ENCODE measurements at places on chromosomes 7 and 10.

DNA sequence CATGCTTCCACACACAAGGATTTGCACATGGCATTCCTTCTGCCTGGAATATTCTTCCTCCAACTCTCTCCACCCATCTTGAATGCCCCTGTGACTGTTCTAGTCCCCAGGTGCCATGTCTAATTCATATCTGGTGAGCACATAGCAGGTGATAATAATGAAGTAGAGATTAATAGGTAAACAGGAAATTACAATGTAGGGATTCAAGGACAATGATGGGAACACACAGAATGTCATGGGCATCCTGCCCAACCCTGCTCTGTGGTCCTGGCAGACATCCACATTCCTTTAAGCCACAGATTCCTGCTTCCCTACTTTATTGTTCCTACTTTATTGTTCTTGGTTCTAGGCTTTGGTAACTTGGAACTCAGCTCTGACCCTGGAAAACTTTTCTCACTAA lies 115.8 kb downstream of the THSD7A start:
- H3K4me3 ChIP-seq, result no peak overlapping the region
- no peak overlapping the region for H3K27ac ChIP-seq
- H3K36me3 ChIP-seq, result no peaks in the 10 kb centered on the region
- no peak for DNase-seq
- H3K4me1 ChIP-seq, result no peaks in the 10 kb centered on the region

DNA sequence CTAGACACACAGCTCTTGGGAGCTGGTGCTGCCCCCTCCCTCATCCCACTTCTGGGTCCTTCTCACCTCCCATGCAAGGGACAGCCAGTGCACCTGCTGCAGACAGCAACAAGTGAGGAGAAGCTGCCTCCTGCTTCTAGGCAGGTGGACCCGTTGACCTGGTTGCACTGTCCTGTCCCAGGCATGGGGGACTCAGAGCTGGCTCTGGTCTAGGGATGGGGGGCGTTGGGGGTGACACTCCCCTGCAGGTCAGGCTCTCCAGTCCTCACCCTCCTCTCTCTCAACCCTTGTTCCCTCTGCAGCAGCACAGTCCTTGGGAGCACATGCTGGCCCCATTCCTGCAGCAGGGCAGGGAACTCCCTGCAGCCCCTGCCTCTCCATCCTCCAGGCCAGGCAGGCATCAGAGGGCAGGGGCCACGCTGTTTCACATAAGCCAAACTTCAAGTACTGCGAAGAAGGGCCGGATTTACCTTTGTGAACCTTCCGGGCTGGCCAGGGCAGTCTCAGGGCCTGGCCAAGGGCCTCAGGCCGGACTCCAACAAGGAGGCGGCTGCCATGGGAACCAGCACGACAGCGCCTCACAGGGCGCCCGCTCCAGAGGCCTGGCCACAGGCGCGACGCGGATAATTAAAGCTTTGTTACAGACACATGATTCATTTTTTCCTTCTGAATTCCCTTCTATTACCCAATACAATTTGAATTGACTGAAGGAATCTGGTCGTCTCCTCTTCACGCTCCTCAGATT lies 48.5 kb downstream of the RASGEF1A start:
- H3K27ac ChIP-seq, result no peak overlapping the region
- no peak overlapping the region for H3K4me3 ChIP-seq
- H3K27me3 ChIP-seq, result no peaks in the 10 kb centered on the region
- no peaks in the 10 kb centered on the region for H3K4me1 ChIP-seq
- no peaks in the 10 kb centered on the region for H3K36me3 ChIP-seq

DNA sequence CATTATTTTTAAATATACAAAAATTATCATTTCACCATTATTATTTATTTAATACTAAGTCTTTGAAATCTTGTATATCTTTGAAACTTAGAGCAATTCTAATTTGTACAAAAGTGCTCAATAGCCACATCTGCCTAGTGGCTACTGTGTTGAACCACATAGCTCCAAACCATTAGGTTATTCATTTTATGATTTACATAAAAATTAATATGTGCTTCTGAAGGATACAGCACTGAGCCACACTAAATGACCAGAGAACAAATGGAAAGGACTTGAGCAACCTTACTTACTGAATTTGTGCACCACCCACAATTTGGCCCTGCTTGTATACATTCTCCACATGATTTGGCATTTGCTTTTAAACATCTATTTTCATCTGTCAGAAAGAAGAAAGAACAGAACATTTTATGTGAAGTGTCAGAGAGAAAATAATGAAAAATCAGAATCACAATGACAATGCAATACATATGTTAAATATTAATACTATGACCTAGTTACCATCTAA lies 25.8 kb downstream of the ITGB1 start:
- no peak overlapping the region for H3K4me3 ChIP-seq
- DNase-seq, result no peak
- peaks cover 53% of the 10 kb centered on the region for H3K36me3 ChIP-seq
- H3K27me3 ChIP-seq, result no peaks in the 10 kb centered on the region

- H3K4me1 ChIP-seq, result no peaks in the 10 kb centered on the region
- no peak overlapping the region for H3K27ac ChIP-seq
- no peak for DNase-seq
- H3K36me3 ChIP-seq, result no peaks in the 10 kb centered on the region
Observed at GRCh38 chr7:86768394-86768793, 124.7 kb downstream of the GRM3 start.

- no peaks in the 10 kb centered on the region for H3K4me1 ChIP-seq
- DNase-seq, result no peak
- no peak overlapping the region for H3K4me3 ChIP-seq
- H3K27ac ChIP-seq, result no peak overlapping the region
- no peaks in the 10 kb centered on the region for H3K27me3 ChIP-seq
- no peaks in the 10 kb centered on the region for H3K36me3 ChIP-seq
Observed at GRCh38 chr7:50805447-50806125, 22.9 kb upstream of the GRB10 start.

DNA sequence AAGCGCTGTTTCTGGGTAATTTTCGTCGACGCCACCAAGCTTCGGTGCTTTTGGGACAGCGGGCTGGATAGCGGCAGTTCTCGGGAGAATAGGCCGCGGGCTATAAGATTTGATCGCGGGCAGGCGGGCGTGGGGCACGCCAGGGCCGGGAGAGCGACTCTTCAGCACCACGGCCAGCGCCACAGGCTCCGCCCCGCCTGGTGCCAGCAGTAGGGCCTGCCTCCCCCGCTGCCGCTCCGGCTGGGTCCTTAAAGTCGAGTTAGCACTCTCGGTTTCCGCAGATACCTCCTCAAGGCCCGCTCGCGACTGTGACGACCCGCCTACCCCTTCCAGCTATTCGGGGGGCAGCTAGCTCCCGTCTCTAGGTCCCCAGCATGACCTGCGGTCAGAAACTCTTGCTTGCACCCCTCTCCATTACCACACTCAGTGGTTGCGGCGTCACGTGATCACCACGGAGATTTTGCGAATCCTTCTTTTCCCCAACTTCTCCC lies 9.4 kb downstream of the NXPH1 start:
- H3K4me3 ChIP-seq, result no peak overlapping the region
- H3K27me3 ChIP-seq, result peaks cover 30% of the 10 kb centered on the region
- H3K4me1 ChIP-seq, result no peaks in the 10 kb centered on the region
- peak; percentile 37 for DNase-seq

GRCh38 chr10:102639537-102639936 lies 4.7 kb upstream of the TRIM8 start:
- no peak for DNase-seq
- H3K4me3 ChIP-seq, result no peak overlapping the region
- peaks cover 24% of the 10 kb centered on the region for H3K4me1 ChIP-seq
- no peaks in the 10 kb centered on the region for H3K36me3 ChIP-seq
- no peaks in the 10 kb centered on the region for H3K27me3 ChIP-seq
- no peak overlapping the region for H3K27ac ChIP-seq

GRCh38 chr7:39808796-39809481 lies 141.1 kb upstream of the CDK13 start:
- no peak for DNase-seq
- H3K4me1 ChIP-seq, result no peaks in the 10 kb centered on the region
- no peaks in the 10 kb centered on the region for H3K27me3 ChIP-seq
- no peak overlapping the region for H3K27ac ChIP-seq

- no peaks in the 10 kb centered on the region for H3K36me3 ChIP-seq
- no peak overlapping the region for H3K4me3 ChIP-seq
- no peaks in the 10 kb centered on the region for H3K27me3 ChIP-seq
Observed at GRCh38 chr10:44361109-44361508, 23.8 kb downstream of the CXCL12 start.

DNA sequence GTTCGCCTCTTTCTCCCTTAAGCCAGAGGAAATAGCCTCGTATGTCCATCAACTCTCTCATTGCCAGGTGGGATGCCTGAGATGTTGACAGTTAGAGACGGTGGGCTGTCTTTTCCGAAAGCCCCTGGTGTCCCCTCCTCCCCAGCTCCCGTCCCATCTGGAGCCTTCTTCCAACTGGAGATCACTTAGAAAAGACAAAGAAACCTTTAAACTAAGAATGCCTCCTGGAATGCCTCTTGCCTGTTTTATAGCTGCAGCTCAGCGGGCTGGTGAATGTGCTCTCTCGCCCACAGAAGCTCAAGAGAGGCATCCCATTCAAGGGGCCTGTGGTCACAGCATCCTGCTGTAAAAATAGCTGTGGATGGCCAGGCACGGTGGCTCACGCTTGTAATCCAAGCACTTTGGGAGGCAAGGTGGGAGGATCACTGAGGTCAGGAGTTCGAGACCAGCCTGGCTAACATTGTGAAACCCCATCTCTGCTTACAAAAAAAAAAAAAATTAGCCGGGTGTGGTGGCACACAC lies 5.2 kb upstream of the MYL10 start:
- H3K27ac ChIP-seq, result no peak overlapping the region
- H3K4me1 ChIP-seq, result no peaks in the 10 kb centered on the region
- H3K27me3 ChIP-seq, result no peaks in the 10 kb centered on the region
- DNase-seq, result no peak
- no peaks in the 10 kb centered on the region for H3K36me3 ChIP-seq

DNA sequence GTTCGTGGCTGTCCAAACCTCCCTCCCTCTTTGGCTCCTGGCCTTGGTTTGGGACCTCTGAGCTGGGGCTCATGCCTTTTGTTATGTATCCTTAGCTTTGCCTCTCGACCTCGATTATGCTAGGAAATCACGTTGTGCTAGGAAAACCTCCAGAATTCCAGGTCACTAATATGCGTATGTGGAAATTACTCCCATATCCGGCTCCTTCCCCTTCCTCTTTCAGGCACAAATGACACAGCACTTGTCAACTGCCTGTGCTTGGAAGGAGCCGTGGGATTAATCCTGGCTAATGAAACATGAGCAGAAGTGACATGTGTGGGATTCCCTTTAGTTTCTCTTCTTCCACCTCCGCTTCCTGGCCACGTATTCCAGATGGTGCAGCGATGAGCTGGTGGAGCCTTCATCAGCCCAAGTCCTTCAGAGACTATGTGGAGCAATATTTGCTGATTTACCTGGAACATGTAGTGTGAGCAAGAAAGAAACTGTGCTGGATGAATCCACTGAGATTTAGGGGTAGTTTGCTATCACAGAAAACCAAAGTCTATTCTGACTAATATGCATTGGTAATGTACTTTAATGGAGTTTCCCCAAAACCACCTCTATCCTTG lies 149.2 kb downstream of the REEP3 start:
- no peaks in the 10 kb centered on the region for H3K27me3 ChIP-seq
- H3K4me3 ChIP-seq, result no peak overlapping the region
- no peaks in the 10 kb centered on the region for H3K4me1 ChIP-seq
- H3K36me3 ChIP-seq, result no peaks in the 10 kb centered on the region
- no peak for DNase-seq
